ENCODE measurements at places on chromosomes 12 and 14.

GRCh38 chr14:90560558-90560957, 163.7 kb downstream of the CALM1 start:
- DNase-seq, result no peak

- DNase-seq, result no peak
Measured at GRCh38 chr12:68435816-68436215, 103.7 kb upstream of the MDM1 start.

GRCh38 chr12:32877601-32878459, 18.7 kb downstream of the PKP2 start:
- DNase-seq, result peak; percentile 58

- DNase-seq, result no peak
Measured at GRCh38 chr12:85329913-85330312, 49.9 kb downstream of the ALX1 start.

- DNase-seq, result no peak
Measured at GRCh38 chr12:124618291-124618902, 51.0 kb upstream of the NCOR2 start.

DNA sequence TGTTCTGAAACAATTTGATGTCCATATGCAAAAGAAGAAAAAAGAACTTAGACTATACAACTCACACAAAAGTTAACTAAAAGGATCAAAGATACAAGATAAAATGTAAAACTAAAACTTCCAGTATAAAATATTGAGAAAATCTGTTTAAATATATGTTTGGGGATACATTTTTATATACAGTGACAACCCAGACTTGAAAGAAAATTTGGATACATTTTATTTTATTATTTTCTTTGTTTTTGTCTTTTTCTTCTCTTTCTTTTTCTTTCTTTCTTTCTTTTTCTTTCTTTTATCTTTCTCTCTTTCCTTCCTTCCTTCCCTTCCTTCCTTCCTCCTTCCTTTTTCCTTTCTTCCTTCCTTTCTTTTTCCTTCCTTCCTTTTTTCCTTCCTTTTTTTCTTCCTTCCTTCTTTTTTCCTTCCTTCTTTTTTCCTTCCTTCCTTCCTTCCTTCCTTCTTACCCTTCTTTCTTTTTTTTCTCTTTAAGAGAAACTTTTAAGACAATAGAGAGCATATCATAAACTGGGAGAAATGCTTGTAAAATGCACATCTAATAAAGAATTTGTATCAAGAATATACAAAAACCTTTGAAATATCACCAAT, 954.5 kb upstream of the LRFN5 start:
- DNase-seq, result no peak

DNA sequence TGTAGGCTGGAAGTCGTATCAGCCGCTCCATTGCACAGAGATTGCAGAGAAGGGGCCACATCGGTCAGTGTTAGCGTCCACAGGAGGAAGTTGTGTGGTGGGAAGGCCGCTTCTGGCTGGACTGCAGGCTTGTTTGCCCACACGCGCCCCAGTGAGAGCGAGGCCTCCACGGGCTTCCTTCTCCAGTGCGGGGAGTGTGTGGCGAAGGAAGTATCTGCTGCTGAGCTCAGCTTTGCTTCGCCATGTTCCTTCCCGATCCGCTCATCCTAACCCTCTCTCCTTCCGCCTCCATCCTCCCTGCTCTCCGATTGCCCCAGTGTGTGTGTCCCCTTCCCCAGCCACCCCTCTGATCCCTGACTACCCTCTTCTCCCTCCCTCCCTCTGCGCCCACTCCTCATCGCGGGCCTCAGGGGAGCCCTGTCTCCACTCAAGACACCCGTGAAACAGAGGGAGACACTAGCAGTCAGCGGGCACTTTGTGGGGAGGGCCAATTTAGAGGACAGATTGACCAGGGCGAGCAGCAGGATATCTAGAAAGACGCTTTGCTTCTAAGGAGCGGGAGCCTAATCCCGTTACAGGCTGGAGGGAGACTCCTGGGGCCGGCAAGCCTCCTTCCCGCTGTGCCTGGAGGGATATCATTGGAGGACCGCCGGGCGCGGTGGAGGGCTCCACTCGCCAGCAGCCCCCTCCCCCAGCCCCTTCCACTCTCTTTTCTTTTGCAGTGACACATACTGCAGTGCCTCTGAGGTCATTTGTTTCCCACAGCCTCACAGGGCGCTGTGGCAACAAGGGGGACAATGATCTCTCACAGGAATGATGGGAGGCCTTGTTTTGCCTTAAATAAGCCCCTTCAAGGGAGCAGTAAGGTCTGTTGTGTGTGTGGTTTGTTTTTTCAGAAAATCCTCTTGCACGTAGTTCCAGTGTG, 428.8 kb downstream of the ZFP36L1 start:
- no peak for DNase-seq

- DNase-seq, result no peak
Measured at GRCh38 chr12:6792522-6793201, 3.3 kb downstream of the CD4 start.

DNA sequence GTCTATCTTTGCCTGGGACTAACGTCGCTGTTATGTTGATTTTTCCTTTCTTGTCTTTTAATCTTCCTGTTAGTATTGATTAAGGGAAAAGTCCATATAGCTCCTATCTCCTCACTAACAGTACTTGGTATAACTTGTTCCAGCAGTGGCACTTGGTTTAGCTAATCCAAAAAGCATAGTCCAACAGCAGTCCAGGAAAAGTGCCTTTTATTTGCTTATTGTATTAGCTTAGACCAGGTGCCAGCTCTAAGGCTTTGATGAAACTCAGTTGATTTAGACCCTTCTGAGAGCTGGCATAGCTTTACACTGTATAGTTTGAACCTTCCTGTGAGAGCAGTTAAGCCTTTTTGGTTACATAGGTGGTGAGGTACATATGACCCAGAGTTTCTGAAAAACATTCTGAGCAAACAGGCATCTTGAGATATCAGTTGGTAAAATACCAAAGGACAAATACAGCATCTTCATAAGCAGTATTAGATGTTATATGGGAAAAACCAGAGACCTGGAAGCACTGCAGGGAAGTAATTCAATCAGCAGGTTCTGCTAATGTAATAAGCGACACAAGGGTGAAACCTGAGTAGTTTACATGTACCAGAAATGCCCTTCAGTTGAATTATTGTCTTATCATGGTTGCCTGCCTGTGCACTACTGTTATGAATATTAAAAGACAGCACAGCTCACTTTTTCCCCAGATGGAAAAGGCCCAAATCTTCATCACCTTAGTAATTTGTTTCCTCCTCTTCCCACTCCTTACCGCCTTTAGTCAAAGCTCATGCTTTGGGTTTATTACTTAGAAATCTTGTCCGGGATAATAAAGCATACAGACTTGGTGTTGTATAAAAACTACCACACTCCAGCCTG, 13.0 kb downstream of the PELI2 start:
- DNase-seq, result no peak

DNA sequence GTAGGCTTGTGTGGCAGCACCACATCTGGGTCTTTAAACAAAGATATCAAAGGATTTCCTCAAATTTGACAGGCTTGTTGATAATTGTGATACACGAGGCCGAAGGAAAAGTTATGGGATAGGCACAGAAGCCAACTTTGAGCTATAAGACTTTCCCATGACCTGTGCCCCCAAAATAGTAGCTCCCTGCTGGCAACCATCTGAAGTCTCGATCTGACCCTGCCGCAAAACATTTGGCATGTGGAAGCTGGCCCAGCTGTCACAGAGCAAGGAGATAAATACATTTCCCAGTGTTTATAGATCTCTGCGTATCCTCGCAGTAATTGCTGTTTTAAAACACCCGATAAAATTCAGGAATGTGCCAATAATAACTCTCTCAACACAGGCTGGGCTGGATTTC, 26.4 kb upstream of the RGS6 start:
- no peak for DNase-seq

- DNase-seq, result no peak
Measured at GRCh38 chr12:115225845-115226244, 541.9 kb upstream of the TBX3 start.

DNA sequence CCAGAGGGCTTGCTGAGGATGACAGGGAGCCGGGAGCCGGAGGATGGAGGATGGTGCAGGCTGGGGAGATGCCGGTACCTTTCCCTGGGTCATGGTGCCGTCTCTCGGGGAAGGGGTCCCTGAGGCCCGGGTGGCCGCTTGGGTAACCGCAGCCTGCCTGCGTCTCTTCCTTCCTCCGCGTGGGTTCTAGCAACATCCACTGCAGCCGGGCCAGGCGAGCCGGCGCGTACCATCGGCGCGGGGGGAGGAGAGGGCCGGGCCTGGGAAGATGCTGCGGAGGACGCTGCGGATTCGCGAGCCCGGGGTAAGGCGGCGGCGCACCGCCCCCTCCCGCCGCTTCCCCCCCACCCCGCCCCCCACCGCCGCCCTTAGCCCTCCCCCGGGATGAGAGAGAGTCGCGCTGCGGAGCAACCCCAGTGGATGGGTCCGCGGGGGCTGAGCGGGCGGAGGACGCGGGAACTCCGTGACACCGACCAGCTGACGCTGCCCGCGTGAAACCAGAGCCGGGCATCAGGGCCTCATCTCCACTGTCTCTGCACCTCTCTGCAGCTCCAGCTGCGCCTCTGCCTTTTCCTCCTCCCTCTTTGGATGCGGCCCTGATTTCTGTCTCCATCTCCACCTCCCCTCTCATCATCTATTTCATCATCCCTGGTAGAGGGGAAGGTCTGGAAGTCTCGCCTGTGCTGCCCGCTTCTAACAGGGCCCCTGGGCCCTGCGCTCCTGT, at the start of gene FAIM2:
FAIM2 (minus strand) TSS at position 201 of the 724 bp plus-strand sequence; CDS start at position 93, 108 bp downstream.
- DNase-seq, result no peak

- DNase-seq, result no peak
Measured at GRCh38 chr12:15575671-15576541, 213.3 kb downstream of the EPS8 start.

GRCh38 chr14:69275331-69275730, 15.4 kb downstream of the GALNT16 start:
- no peak for DNase-seq

DNA sequence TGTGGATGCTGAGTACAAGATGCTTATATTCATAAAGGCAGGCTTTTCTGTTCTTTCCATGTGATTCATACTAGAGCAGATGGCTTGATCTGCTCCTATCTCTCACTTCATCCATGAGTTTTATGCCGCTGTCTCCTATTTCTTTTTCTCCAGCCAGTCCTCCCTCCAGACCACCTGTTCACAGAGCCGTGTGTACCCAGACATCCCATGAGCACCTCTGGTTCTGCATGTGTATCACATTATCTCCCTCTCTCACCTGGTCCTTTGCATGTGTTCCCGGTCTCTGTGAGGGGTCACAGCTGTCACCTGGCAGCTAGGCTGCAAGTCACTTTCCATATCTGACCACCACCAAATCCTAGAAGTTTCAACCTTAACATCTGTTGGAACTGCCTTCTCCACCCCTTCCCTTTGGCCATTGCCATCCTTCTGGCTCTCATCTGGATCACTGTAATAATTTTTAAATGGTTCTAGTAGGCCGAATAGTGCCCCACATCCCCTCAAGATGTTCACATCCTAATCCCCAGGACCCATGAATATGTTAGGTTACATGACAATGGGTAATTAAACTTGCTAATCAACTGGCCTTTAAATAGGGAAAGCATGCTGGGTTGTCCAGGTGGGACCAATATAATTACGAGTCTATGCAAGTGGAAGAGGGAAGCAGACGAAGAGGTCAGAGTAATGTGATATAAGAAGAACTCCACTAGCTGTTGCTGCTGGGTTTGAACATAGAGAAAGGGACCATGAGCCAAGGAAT, 168.1 kb downstream of the SNAPC1 start:
- DNase-seq, result no peak

DNA sequence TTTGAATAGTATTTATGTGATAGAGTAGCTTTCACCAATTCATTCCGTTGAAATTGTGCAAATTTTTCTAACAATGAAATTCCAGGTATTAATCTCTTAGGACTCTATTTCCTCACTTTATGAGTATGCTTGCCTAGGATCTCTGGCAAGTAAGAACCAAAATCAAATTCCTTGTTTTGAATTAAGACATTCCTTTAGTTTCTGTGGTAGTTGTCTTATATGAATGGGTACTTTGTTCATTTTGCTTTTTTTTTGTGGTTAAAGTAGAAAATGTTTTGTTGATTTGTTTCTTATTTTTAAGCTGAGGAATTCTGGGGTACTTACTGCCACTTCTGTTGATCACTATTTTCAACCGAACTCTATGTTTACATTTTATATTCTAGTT, 59.8 kb downstream of the KITLG start:
- DNase-seq, result no peak

- DNase-seq, result no peak
Measured at GRCh38 chr12:65287426-65287825, 8.9 kb downstream of the MSRB3 start.

- no peak for DNase-seq
Measured at GRCh38 chr12:53550595-53550994, 43.3 kb upstream of the NPFF start.

DNA sequence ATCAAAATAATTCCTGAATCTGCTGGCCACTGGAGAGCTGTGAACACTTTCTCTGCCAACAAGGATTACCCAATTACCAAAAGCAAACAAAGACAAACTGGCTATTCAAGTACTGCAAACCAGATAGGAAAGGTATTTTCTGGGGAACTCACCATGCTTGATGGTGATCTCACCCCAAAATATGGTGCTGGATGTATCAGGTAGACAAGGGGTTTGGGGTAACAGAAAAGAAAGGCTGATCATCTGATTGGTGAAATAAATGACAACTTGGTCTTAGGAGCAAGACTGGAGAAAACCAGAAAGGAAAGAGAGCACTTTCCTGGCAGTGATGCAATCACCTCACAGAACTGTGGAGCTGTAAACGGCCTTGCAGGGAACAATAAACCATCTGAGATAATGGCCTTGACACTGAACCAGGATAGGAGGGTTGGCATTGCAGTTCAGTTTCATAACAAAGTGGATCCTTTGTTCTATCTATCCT, 31.0 kb upstream of the NPFF start:
- DNase-seq, result peak; percentile 27

- no peak for DNase-seq
Measured at GRCh38 chr12:111024205-111024801, 103.9 kb upstream of the MYL2 start.
